ENCODE measurements at places on chromosomes 7 and 10.

- H3K4me1 ChIP-seq: peaks cover 37% of the 10 kb centered on the region
- no peaks in the 10 kb centered on the region for H3K27me3 ChIP-seq
- H3K4me3 ChIP-seq: no peak overlapping the region
- peak overlapping the region; percentile 92 for H3K27ac ChIP-seq
Measured at GRCh38 chr10:91590904-91591796, 41.7 kb downstream of the PPP1R3C start.

DNA sequence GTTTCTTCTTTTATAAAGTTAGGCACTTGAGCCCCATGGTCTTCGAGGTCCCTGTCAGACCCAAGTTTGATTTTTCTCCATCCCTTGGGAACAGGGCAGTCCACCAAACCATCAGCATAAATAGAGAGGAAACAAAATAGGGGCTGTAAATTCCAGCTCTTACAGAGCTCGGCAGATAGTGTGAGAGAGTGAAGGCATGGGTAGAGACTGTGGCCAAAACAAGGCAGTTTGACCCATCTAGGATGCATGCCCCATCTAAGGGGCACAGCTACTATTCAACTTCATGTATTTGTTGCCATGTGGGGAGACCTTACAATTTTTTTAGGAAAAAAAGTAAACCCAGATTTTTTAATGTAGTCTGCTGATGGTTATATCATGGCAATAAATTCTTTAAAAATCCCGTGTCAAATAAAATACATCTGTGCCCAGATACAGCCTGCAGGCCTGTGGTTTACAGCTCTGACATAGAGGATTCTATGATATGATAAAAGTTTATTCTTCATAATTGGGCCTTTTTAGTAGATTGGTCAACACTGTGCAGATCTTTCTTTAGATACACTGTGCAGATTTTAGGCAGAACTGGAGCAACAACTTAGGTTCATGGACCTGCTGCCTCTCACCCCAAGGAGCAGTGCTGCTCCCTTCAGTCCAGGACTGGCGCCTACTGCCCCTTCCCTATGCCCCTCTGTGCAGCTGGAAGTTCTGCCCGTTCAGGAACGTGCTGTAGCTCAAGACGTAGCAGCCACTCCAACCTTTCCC, 5.3 kb downstream of the PPP1R3C start:
- no peaks in the 10 kb centered on the region for H3K27me3 ChIP-seq
- H3K27ac ChIP-seq: peak overlapping the region; percentile 2
- peaks cover 25% of the 10 kb centered on the region for H3K36me3 ChIP-seq
- H3K4me3 ChIP-seq: no peak overlapping the region
- no peak for DNase-seq
- peaks cover 8% of the 10 kb centered on the region for H3K4me1 ChIP-seq

GRCh38 chr10:70740406-70741288, 44.5 kb downstream of the TBATA start:
- no peak overlapping the region for H3K27ac ChIP-seq
- H3K4me1 ChIP-seq: peaks cover 5% of the 10 kb centered on the region
- H3K4me3 ChIP-seq: no peak overlapping the region
- DNase-seq: no peak
- H3K36me3 ChIP-seq: no peaks in the 10 kb centered on the region
- peaks cover 8% of the 10 kb centered on the region for H3K27me3 ChIP-seq

- H3K27ac ChIP-seq: peak overlapping the region; percentile 83
- peaks cover 2% of the 10 kb centered on the region for H3K4me1 ChIP-seq
- no peaks in the 10 kb centered on the region for H3K27me3 ChIP-seq
- H3K36me3 ChIP-seq: no peaks in the 10 kb centered on the region
- H3K4me3 ChIP-seq: peak overlapping the region; percentile 95
Measured at GRCh38 chr10:21517134-21518031, 8.1 kb downstream of the SKIDA1 start.

DNA sequence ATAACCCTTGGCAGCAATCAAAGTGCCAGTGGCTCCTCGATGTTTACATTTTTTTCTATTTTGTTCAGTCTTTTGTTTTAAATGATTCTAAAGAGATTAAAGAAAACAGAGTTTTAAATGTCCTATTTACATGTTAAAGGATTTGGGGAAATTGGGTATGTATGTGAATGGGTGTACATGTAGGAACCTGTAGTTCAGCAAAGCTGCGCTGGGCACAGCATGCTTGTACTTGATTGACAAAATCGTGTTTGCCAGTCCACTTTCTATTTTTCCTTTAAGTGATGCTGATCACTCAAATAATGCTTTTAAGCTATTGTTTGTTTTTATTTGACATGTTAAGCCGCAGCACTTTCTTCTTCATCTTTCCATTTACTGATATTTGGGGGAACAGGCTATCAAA, 40.9 kb downstream of the FHIP2A start:
- H3K4me1 ChIP-seq: peaks cover 3% of the 10 kb centered on the region
- H3K4me3 ChIP-seq: no peak overlapping the region
- H3K27me3 ChIP-seq: no peaks in the 10 kb centered on the region
- peaks cover 21% of the 10 kb centered on the region for H3K36me3 ChIP-seq
- DNase-seq: no peak

GRCh38 chr7:92415225-92415624, 32.1 kb upstream of the GATAD1 start:
- H3K4me3 ChIP-seq: no peak overlapping the region
- H3K27me3 ChIP-seq: peaks cover 18% of the 10 kb centered on the region
- H3K4me1 ChIP-seq: no peaks in the 10 kb centered on the region

DNA sequence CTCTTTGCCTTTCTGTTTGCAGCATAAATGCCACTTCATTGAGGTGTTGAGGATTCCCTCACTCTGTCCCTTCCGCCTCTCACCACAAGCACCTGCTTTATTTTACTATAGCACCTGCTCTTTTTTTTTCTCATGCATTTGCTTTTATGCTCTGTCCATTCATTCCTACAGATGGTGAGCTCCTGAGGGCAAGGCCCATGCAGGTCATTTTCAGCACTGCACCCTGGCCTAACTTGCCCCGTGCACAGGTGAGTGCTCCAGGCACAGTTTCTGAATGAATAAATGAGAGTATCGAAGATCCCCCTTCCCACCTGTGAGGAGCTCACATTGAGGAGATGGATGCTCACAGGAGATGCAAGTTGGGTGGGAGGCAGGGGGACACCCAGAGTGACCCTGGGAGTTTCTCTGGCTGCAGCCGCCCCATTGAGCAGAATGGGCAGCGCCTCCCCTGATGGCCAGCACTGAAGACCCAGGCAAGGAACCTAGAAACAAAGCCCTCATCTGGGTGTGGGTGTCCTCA, 1.2 kb upstream of the AKR1E2 start:
- H3K36me3 ChIP-seq: no peaks in the 10 kb centered on the region
- H3K4me1 ChIP-seq: peaks cover 2% of the 10 kb centered on the region
- no peak for DNase-seq
- no peak overlapping the region for H3K4me3 ChIP-seq
- H3K27me3 ChIP-seq: no peaks in the 10 kb centered on the region

DNA sequence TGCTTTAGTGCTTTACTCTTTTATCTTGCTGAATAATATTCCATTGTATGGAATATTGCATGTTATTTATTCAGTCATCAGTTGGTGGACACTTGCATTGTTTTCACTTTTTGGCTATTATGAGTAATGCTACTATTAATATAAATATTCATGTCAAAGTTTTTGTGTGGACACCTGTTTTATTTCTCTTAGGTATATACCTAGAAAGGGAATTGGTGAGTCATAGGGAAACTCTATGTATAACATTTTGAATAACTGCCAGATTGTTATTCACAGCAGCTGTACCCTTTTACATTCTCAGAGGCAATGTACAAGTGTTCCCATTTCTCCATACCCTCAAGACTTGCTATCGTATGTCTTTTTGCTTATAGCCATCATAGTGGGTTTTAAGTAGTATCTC, 268.7 kb downstream of the SEMA3A start:
- no peaks in the 10 kb centered on the region for H3K27me3 ChIP-seq
- no peaks in the 10 kb centered on the region for H3K36me3 ChIP-seq
- no peak overlapping the region for H3K4me3 ChIP-seq
- no peak overlapping the region for H3K27ac ChIP-seq

DNA sequence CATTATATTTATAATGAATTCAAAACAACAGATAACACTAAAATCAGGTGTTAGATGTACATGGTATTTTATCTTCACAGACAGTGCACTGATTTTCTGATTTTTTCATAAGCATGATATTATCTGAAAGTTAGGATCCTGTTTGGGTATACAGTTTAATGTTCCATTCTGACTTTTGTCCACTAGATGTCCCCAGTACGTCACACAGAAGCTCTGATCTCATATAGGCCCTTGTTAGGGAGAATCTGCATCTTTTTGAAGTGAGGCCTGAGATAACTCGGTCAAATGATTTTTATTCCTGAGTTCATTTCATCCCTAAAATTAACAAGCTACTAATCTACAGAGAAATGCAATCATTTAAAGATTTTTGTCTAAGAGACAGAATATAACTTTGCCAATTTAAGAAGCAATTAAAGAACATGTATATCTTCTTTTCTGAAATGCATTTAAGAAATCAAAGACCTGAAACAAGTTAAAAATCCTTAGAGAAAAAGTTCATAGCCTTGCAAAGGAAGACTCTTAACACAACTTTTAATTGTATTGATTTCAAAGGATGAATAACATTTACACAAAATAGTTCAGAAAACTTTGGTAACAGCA, 72.0 kb upstream of the TES start:
- peaks cover 9% of the 10 kb centered on the region for H3K4me1 ChIP-seq
- H3K36me3 ChIP-seq: no peaks in the 10 kb centered on the region
- H3K27me3 ChIP-seq: no peaks in the 10 kb centered on the region
- no peak overlapping the region for H3K4me3 ChIP-seq
- peak; percentile 83 for DNase-seq

- no peak overlapping the region for H3K27ac ChIP-seq
- H3K27me3 ChIP-seq: no peaks in the 10 kb centered on the region
- no peak for DNase-seq
- no peak overlapping the region for H3K4me3 ChIP-seq
Measured at GRCh38 chr10:21069929-21070700, 173.0 kb upstream of the NEBL start.

GRCh38 chr10:91345716-91346115, 64.4 kb upstream of the HECTD2 start:
- H3K4me1 ChIP-seq: peaks cover 16% of the 10 kb centered on the region
- no peak overlapping the region for H3K4me3 ChIP-seq
- DNase-seq: peak; percentile 67
- no peaks in the 10 kb centered on the region for H3K27me3 ChIP-seq
- H3K36me3 ChIP-seq: no peaks in the 10 kb centered on the region

GRCh38 chr7:43624156-43624555, 41.2 kb downstream of the STK17A start:
- peaks cover 7% of the 10 kb centered on the region for H3K4me1 ChIP-seq
- DNase-seq: no peak
- peaks cover 34% of the 10 kb centered on the region for H3K36me3 ChIP-seq
- H3K27ac ChIP-seq: no peak overlapping the region
- H3K4me3 ChIP-seq: no peak overlapping the region

- no peaks in the 10 kb centered on the region for H3K27me3 ChIP-seq
- H3K4me1 ChIP-seq: no peaks in the 10 kb centered on the region
- H3K4me3 ChIP-seq: no peak overlapping the region
- H3K36me3 ChIP-seq: no peaks in the 10 kb centered on the region
- peak; percentile 81 for DNase-seq
Measured at GRCh38 chr7:156558198-156558597, 82.4 kb upstream of the RNF32 start.

- DNase-seq: peak; percentile 34
- H3K27ac ChIP-seq: no peak overlapping the region
- H3K36me3 ChIP-seq: no peaks in the 10 kb centered on the region
Measured at GRCh38 chr7:38507384-38507783, 123.8 kb downstream of the AMPH start.

DNA sequence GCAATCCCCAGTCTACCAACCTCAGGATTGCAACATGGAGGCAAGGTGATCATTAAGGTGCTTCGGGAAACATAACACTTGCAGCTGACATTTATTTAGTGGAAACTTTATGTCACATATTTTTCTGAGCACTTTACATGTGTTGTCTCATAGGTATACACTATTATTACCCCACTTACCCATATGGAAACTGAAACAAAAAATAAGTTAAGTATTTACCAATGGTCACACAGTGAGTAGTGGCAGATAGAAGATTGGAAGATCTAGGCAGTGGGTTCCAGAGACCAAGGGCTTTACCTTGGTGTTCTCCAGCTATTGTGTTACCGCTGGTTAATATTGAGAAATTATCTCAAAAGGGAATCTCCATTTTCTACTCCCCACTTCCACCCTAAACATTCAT, 1279.1 kb upstream of the SORCS1 start:
- no peak overlapping the region for H3K4me3 ChIP-seq
- no peaks in the 10 kb centered on the region for H3K27me3 ChIP-seq
- H3K4me1 ChIP-seq: no peaks in the 10 kb centered on the region
- no peaks in the 10 kb centered on the region for H3K36me3 ChIP-seq
- H3K27ac ChIP-seq: no peak overlapping the region

GRCh38 chr10:118754229-118754555, 578 bp downstream of the CACUL1 start:
- H3K36me3 ChIP-seq: no peaks in the 10 kb centered on the region
- H3K4me1 ChIP-seq: no peaks in the 10 kb centered on the region
- H3K27me3 ChIP-seq: 0 out of 2 replicates have a peak, but pooled peaks cover 1% of the 10 kb centered on the region
- peak overlapping the region; percentile 88 for H3K4me3 ChIP-seq

- no peak overlapping the region for H3K27ac ChIP-seq
- H3K36me3 ChIP-seq: peaks cover 24% of the 10 kb centered on the region
- no peaks in the 10 kb centered on the region for H3K27me3 ChIP-seq
- peaks cover 15% of the 10 kb centered on the region for H3K4me1 ChIP-seq
- no peak for DNase-seq
- no peak overlapping the region for H3K4me3 ChIP-seq
Measured at GRCh38 chr7:139658908-139659675, 118.7 kb downstream of the HIPK2 start.

DNA sequence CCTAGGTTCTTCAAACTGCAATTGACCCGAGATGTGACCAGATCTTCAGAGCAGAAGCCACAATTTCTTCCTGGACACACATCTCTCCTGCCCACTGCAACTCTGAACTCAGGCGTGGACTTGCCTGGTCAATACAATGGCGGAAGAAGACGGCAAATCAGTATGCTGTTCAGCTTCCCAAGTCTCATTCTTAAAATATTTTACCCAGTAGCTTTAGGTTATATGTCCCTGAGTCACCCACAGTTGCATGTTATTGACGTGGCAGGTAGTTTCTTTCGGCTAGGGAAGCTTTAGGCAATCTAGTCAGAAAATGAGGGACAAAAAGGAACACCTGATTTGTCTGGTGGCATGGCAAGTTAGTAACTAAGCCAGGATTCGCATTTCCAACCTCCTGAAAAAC, 22.5 kb downstream of the CEP41 start:
- no peak overlapping the region for H3K27ac ChIP-seq
- H3K4me1 ChIP-seq: peaks cover 3% of the 10 kb centered on the region
- no peak overlapping the region for H3K4me3 ChIP-seq
- peak; percentile 30 for DNase-seq

- peak overlapping the region; percentile 89 for H3K4me3 ChIP-seq
- H3K27me3 ChIP-seq: no peaks in the 10 kb centered on the region
- peak overlapping the region; percentile 73 for H3K27ac ChIP-seq
- peaks cover 4% of the 10 kb centered on the region for H3K4me1 ChIP-seq
- peaks cover 6% of the 10 kb centered on the region for H3K36me3 ChIP-seq
Measured at GRCh38 chr10:84140036-84140379, 699 bp downstream of the GHITM start.
